ENCODE measurements at places on chromosomes 1 and 21.
A peak's percentile ranks its signal among the peaks of the same experiment; 100 is the strongest.

DNA sequence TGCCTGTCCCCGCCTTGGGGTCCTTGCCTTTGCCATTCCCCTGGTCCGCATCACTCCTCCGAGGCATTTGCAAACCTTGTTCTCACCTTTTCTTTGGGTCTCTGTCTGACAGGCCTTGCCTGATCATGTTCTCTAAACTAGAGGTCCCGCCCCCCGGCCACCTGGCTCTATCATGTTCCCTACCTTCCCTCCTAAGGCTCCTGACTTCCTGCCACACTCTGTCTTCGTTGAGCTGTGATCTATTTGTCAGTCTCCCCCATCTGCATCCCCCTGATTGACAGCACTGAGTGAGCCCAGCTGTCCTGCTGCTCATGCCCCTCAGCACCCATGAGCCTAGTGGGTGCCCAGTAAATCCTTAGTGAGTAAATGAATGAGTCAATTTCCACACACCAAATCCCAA lies 22.8 kb downstream of the ERG start:
- DNase-seq = no peak

DNA sequence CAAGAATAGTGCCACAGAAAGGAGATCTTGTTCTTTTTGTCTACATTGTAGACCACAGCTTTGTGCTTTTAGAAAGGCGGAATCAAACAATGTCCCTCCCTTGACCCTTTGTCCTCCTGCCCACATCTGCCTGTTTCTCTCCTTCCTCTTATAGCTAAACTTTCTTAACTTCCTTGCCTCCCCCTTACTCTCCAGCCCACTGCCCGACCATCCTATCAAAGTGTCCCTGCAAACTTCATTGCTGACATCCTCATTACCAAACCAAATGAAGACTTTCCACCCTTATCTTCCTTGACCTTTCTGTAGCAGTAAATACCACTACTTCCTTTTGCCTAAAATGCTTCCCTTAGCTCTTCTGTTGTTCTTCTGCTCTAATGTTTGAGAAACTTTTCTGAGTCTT lies 5.0 kb downstream of the SELP start:
- DNase-seq = no peak

- no peak for DNase-seq
These were observed 38.2 kb upstream of the PARP1 start for GRCh38 chr1:226446094-226446493.

DNA sequence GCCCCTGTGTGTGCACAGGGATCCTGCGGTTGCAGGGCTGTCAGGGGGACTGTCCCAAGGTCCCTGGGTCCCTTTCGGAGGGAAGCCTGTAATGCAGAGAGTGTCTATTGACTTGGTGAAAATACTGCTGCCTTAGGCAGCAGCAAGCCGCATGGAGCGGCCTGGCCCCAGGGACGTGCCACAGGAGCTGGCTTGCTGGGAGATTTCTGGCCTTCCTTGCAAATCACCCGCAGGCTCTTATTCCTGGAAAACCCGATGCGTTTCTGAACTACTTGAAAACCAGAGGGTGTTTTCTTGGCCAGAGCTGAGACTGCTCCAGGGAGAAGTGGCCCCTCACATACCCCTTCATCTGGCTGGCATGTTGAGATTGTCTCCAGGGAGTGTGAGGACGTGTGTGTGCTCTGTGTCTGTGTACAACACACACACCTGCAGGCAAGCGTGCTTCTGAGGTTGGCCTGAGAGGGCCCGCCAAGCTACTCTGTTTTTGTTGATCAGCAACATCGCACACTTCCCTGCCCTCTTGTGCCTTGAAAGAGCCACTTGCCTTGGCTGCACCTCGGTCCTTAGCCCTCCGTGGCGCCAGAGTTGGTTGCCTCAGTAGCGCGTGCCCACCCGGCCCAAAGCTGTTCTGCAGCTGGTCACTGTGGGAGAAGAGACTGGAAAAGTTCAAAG lies 10.5 kb downstream of the PRDM16 start:
- no peak for DNase-seq

DNA sequence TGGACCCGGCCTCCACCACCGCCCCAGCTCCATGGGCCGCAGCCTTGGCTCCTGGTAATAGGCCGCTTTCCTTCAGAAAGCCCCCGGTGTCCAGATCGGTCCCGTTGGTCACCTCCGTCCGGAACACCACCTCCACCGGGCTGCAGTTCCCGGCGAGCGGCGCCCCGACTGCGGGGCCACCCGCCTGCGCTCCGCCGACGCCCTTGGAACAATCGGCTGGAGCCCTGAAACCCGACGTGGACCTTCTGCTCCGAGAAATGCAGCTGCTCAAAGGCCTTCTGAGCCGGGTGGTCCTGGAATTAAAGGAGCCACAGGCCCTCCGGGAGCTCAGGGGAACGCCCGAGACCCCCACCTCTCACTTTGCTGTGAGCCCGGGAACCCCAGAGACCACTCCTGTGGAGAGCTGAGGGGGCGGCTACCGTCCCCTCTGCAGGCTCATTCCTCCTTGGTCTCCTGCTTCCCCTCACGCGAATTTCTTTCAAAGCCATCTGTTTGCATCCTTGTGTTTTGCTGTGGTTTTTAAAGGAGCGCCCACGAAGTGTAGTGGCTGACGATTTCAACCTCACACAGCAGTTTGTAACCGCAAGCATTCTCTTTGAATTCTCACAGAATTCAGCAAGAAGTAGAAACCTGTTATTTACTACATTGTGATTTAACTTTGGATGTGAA lies 6.0 kb downstream of the FCRLB start:
- DNase-seq = peak; percentile 64

GRCh38 chr1:150474869-150475268 lies 12.3 kb upstream of the TARS2 start:
- DNase-seq = no peak

- DNase-seq = peak; percentile 0
These were observed 54.6 kb upstream of the BOLA1 start for GRCh38 chr1:149844650-149845255.

- DNase-seq = peak; percentile 31
These were observed 19.2 kb upstream of the RCAN3 start for GRCh38 chr1:24483441-24483840.

GRCh38 chr1:175433532-175434282 lies 241.1 kb upstream of the KIAA0040 start:
- no peak for DNase-seq

- DNase-seq = no peak
These were observed 325.1 kb downstream of the RRAGC start for GRCh38 chr1:38534473-38534823.

DNA sequence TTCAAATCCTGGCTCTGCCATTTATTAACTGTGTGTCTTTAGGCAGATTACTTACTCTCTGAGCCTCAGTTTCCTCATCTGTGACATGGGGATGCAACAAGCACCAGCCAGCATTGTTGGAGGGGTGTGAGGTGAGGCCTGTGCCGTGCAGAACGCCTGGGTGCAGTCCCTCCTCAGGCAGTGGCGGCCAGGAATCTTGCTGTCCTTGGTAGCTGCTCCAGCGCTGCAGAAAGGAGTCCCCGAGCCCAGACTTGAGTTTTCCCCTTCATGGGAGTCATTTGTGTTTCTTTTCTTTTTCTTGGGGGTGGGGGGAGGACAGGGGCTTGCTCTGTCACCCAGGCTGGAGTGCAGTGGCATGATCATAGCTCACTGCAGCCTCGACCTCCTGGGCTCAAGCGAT lies 46.6 kb downstream of the DISP3 start:
- DNase-seq = no peak

DNA sequence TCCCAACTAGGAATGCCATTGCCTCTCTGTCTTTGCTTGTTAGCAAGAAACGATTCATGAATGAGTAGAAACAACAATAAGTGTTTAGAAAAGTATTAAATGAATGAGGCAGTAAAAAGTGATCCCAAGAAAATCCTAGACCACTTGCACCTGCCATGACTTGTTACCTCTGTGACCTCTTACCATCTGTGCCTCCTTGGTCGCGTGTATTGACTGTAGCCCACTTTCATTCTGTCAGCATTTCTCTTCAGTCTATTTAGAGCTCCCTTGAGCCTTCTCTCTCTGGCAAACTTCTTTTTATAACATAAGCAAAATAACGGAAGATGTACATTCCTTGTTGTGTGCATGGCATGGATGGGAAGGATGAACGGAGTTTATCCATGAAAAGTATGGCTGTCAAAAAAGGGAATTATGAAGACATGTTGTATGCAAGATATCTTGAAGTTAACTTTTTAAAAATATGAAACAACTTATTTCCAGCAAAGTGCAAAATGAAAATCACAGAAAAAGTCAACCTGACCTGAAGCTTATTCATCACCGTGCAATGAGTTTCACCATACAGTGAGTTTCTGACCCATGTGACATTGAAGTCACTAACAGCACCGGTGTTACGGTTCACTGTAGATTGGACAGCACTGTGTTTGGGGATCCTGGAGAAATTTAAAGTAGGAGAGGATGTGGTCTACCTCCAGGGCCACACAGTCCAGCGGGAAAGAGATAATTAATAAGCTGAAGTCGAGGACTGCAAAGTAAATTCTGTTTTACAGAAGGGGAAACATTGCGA lies 47.7 kb downstream of the KCNK1 start:
- DNase-seq = no peak

- DNase-seq = no peak
These were observed 75.1 kb downstream of the DTL start for GRCh38 chr1:212110617-212111016.

GRCh38 chr1:83086986-83087512 lies 911.9 kb downstream of the TTLL7 start:
- no peak for DNase-seq

- DNase-seq = no peak
These were observed 72.0 kb downstream of the SLC66A1 start for GRCh38 chr1:19384113-19384512.

DNA sequence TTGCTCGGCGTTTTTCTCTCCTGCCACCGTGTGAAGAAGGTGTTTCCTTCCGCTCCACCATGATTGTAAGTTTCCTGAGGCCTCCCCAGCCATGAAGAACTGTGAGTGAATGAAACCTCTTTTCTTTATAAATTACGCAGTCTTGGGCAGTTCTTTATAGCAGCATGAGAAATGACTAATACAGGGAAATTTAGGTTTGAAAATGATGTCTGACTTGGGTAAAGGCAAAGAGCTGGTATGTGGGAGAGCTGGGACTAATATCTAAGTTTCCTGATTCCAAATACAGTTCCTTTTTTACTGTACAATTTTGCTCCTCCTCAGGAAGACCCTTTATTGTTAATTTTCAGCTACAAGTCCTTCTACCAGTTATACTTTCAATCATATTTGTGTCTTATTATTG lies 16.7 kb upstream of the ADAMTS5 start:
- DNase-seq = no peak

DNA sequence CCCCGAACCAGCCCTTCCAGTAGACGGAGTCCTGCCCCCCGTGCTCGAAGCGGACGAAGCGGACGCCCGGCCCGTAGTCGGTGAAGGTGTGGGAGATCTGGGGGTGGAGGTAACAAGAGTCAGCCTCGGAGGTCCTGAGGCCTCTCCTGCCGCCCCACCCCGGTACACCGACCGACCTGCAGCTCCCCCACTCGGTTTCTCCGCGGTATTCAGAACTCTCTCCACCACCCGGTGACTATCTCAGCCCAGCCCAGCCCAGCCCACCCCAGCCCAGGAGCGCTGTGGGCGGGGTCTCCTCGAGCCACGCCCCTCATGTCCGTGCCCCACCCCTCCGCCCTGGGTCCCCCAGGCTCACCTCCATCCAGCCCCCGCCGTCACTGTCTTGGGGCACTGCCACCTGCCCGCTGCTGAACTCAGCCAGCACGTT lies 5.5 kb downstream of the FBXO2 start:
- DNase-seq = peak; percentile 39

DNA sequence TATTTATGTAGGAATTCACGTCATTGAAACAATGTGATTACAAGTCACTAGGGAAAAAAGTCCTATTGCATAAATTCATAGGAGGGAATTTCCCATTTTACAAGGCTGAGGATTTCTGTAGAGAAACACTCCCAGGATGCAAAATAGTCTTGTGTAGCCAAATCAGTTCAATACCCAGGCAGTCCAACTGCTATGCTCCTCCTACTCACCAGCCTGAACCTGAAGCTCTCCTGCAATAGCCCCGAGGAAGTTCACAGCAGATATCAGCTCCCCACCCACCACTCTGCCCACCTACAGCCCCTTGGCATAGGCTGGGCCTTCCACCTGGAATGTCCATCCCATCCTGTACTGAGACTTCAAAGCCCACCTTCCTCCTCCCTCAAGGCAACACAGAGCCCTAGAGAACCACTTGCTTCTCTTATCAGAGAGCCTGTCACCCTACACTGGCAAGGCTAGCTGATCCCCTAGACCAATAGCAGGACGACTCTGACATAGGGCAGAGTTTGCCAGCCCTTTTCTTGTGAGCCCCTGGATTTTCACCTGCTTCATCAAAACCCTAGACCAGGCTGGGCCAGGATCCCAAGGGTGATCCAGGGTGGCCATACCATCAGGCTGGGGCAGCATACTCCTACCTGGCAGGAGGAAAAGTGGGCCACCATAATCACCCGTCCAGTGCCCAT lies 1.5 kb downstream of the LSS start:
- no peak for DNase-seq

- no peak for DNase-seq
These were observed 20.8 kb downstream of the OBSCN start for GRCh38 chr1:228228601-228229074.

DNA sequence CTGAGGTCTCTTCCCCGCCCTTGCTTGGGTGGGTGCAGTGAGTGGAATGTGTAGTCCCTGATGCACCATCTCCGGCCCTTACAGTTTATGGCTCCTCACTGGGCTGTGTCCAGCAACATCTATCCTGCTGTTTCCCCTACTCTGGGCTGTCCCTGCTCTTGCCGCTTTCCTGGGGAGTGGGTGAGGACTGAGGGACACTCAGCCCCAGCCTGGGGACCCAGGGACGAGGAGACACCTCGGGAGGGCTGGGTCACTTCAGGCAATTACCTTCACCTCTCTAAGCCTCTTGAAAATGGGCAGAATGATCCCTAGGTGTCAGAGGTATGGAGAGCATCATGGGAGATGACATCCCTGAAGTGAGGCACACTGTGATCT lies 13.6 kb upstream of the LRP8 start:
- DNase-seq = no peak

DNA sequence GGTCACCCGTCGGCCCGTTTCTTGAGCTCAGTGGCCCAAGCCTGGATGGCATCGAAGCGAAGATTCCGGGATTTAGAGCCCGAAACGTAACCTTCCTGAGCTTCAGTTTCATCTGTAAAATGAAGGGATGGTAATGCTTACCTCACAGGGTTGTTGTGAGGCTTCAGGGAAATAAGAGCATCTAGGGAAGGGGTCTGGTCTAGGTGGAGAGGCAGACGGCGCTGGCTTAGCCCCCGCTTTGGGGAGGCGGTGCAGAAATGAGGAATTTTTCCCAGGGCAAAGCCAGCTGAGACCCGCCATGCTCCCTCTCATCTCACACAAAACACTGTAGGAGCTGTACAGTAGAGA lies 717 bp upstream of the MYCL start:
- DNase-seq = no peak

GRCh38 chr21:33767236-33767635 lies 124.9 kb downstream of the ITSN1 start:
- no peak for DNase-seq

DNA sequence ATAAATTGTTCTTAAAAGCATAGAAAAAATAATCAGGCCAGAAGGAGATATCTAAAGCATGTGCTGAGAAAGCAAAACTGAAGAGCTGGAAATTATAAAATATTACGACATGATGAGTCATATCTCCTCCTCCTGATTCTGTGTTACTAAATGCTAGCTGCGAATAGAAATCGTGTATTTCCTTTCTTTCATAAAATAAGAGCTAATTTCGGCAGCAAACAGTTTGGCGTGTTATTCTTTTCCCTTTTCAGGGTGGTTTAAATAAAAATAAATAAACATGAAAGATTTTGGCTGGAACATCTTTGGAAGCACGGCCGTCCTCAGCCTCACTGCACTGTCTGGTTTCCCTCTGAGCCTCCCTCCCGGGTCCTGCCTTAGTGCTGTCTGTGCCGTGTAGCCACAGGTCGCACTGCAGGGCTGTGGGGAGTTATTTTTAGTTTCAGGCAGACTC lies 56.0 kb downstream of the ADARB1 start:
- no peak for DNase-seq
